ENCODE measurements at places on chromosomes 16 and 17.

DNA sequence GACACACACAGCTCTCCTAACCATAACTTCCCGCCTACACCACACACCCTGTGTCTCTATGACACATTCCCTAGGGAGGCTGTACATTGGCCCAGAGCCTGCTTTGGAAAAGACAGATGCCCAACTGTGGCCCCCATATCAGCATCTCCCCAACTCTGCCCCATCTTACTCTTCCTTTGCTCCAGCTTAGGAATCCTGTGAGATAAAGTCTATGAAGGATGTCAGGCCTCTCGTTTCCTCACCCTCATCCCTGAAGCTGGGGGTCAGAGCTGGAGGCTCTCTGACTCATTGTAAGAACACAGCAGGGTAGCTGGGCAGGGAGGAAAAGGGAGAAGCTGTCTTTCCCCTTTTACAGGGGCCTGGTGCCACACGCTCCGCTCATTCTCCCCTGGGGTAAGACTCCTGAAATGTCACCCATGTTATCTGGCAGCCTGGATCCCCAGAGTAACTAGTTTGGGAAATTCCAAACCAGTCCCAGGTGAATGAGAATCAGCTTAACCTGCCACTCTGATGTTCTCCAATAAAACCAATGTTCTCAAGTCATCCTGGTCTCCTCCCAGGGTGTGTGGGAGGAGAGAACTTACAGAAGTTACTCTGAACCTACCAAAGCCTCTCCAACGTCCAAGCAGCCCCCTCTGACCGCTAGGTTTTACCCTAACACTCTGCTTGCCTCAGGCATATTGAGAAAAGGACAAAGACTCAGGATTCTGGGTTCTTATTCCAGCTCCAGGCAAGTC is 2.8 kb downstream of the RAPGEFL1 start:
- DNase-seq = no peak

- DNase-seq = no peak
Measured at GRCh38 chr16:83336603-83337002, 471.2 kb upstream of the HSBP1 start.

DNA sequence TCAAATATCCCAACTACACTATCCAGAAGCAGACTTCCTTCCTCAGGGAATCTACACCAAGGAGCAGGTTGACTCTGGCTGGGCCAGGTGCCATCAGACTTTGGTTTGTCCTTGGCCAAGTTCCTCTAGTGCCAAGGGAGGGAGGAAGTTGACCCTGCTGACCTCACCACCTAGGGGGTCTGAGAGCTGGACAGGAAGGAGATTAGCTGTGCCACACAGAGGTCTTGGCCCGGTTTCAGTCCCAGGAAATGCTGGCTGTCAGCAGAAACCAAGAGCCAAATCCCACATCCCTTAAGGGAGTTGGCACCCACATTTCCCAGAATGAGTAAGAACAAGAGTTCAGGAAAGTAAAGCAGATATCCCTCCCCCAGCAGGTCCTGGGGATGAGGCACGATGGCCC is 178.2 kb downstream of the SALL1 start:
- DNase-seq = no peak

DNA sequence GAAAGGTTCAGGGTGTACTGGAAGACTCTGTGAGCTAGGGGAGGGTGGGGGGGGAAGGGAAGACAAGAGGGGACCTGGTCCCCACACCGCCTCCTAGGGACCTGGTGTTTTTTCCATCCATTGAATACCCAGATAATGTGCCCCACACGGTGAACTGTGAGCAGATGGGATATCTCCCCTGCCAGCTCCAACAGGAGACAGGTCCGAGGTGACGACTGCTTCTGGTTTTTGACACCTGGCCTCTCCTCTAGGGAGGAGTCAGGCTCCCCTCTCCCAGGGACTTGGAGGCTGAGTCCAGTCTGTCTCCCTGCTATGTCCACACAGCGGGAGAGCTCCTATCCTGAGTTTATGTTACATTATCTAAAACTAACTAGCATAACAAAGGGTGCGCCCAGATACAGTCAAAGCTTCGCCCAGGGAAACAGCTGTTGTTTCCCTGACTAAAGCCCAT is 1.8 kb downstream of the MARVELD3 start:
- DNase-seq = no peak

- no peak for DNase-seq
Measured at GRCh38 chr17:66951605-66951953, 12.9 kb upstream of the CACNG4 start.

- peak; percentile 49 for DNase-seq
Measured at GRCh38 chr16:67666032-67666551, 458 bp downstream of the ENKD1 start.

DNA sequence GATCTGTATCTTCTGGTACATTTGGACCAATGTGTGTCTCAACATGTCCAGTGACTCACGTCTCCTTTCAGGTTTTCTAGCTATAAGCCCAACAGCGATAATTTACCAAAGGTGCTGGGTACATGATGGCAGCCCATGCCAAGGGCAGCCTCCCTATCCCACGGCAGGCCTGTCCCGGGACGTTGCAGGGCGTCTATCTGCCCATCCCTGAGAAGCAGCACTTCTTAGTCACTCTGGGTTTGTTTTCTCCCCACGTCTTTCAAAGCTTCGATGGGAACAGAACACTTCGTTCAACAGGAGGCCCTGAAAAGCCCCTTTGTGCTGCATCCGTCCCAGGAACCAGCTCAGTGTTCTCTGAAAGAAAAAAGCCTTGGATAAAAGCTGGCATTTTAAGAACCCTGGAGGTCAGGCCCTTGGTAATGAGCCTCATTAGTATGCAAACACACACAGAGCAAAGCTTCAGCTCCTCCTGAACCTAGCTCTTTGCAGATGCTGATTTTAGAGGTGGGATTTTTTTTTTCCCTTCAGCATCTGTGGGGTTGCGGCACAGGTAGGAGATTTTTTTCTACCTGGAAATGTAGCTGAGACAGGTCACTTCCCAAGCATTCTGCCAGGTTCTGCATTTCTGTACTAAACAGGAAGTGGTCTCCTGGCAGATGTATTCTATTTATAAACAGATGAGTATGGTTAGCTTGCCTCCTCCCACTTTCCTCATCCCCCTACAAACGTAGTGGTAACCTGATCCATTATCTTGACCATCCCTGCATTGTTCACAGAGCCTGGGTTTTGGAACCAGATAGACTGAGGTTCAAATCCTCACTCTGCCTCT is 17.5 kb upstream of the MT4 start:
- no peak for DNase-seq

DNA sequence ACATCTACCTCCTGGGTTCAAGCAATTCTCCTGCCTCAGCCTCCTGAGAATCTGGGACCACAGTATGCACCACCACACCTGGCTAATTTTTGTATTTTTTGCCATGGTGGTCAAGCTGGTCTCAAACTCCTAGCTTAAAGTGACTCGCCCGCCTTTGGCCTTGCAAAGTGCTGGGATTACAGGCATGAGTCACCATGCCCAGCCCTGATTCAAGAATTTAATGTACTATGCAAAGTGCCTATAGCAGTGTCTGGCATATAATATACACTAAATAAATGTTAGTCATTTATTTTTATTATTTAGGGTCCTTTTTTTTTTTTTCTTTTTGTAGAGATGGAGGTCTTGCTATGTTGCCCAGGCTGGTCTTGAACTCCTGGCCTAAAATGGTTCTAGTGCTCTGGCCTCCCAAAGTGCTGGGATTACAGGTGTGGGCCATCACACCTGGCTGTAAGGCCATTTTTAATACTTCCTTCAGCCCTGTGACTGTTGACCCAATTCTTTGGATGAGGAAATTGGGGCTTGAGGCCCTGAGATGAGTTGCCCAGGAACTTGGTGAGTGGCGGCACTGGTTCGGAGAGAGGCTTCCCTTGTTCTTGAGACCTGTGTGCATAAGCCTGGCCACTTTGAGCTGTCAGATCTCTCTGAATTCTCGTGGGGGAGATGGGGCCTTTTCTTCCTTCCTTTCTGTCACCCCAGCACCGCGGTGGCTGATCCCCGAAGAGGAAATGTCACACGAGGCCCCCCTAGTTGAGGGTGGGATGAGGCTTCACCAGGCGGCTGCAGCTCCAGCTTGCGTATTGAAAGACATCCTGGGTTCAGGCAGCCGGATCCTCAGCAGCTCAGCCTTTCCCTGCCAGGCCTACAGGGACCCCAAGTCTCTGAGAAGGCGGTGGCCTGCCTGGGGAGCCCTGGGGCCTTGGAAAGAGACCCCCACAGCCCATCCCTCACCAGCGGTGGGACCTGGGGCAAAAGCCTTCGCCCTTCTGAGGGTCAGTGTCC is 38.7 kb downstream of the LAT start:
- DNase-seq = no peak

- no peak for DNase-seq
Measured at GRCh38 chr17:49882434-49882833, 34.6 kb upstream of the TAC4 start.

- peak; percentile 56 for DNase-seq
Measured at GRCh38 chr16:22098405-22099255, 6.3 kb downstream of the VWA3A start.

- peak; percentile 39 for DNase-seq
Measured at GRCh38 chr16:87713451-87714229, 52.1 kb downstream of the KLHDC4 start.

- no peak for DNase-seq
Measured at GRCh38 chr17:49587366-49588073, 11.8 kb downstream of the NXPH3 start.

DNA sequence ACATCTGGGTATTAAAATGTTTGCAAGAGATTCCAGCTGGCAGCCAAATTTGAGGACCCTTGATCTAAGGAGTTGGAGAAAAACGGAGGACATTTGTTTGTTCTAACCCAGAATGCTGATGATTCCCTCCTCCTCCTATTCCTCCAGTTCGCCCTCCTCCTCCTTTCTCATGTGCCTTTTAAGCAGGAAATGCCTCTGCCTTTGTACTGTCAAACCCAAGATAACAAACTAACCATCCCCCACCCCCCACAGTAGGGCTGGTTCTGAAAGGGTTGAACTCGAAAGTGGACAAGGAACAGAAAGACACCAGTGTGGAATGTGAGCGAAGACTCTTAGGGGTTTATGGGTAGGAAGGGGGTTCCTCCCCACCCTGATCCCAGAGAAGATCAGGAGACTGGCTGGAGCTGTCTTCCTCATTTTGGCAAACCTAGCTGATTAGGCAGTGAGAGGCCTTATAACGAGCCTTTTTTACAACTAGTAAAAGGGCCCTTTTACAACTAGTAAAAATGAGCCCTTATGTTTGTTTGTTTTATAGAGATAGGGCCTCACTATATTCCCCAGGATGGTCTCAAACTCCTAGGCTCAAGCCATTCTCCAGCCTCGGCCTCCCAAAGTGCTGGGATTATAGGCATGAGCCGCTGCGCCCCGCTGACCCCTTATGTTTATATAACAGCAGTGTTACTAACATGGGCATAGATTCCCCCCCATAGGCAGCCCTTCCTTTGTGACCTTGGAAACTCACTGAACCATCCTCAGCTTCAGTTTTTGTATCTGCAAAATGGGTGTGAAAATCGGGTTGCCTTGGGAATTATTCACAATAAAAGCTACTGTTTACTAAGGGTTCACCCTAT is 975 bp downstream of the CHD9 start:
- peak; percentile 35 for DNase-seq

DNA sequence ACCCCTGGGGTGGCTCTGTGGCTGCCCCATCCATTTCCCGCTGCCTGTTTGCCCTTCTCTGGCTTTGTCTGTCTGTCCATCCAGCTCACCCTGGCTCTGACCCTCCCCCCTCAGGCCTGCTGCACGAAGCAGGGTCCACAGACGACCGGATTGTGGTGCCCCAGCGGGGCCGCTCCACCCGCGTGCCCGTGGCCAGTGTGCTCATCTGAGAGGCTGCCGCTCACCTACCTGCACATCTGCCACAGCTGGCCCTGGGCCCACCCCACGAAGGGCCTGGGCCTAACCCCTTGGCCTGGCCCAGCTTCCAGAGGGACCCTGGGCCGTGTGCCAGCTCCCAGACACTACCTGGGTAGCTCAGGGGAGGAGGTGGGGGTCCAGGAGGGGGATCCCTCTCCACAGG is 761 bp upstream of the LAT start:
- DNase-seq = no peak
